AG04449 (cell line): ENCODE measurements at places on chromosomes 12 and 14.

DNA sequence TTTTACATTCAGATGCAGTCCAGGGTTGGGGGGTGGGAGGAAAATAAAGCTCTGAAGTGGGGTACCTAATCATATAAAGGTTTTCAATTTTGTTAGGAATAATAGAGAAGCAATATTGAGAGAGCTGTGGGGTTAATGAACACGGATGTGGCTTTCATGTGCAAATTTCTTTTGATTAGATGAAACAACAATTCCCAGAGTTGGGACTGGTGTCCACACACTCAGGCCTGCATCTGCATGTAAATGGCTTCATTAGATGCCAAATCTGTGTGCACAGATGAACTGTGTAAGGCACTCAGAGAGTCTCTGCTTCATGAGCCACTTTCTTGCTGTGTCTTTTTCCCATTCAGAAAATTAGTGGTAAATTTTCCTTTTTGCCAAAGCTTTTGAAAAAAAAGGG lies 377.1 kb upstream of the NOVA1 start:
- DNase-seq: no peak

GRCh38 chr12:127548123-127548553 lies 718.8 kb upstream of the TMEM132C start:
- peak; percentile 44 for DNase-seq

DNA sequence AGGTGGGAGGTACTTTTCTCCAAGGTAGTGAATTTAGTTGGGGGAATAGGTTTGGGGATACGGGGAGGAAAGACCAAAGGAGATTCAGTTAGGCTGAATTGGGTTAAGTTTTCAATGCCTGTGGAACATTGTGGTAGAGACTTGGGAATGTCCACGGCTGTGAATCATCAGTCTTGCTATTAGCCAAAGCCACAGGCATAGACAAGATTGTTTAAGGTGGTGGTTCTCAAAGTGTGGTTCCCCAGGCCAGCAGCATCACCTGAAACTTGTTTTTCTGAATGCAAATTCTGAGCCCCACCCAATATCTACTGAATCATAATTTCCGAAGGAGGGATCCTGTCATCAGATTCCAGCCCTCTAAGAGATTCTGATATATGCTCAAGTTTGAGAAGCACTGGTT lies 316.2 kb downstream of the EGLN3 start:
- DNase-seq: no peak

DNA sequence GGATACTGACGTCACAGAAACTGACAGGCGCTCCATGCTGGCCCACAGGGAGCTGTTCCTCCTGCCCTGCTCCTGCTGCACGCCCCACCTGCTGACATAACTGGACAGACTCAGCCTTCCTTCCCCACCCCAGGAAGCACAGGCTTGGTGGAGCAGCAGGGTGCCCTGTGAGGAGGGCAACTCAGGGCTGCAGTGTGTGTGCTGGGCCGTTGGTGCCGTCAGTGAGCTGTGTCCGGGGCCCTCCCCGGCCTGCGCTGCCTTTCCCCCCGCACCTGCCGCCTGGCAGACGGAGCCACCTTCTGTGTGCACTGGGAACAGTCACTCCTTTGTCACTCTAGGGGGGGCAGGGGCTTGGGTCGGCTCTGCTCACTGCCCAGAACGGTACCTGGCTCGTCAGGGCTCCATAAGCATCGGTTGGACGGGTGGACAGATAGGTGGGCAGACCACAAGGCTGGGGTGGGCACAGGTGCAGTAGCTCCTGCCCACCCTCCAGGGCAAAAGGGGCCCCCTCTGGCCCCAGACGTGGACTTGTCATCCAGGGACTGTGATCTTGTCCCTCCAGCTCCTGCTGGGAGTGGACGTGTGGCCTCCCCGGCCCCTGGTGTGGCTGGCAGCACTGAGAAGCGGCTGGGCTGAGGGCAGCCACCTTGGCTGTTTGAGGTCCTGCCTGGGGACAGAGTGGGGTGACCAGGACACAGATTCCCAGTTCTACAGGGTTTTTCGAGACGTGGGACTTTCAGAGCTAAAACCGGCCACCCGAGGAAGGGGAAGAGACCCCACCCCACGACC lies 32.8 kb downstream of the FBRSL1 start:
- no peak for DNase-seq

DNA sequence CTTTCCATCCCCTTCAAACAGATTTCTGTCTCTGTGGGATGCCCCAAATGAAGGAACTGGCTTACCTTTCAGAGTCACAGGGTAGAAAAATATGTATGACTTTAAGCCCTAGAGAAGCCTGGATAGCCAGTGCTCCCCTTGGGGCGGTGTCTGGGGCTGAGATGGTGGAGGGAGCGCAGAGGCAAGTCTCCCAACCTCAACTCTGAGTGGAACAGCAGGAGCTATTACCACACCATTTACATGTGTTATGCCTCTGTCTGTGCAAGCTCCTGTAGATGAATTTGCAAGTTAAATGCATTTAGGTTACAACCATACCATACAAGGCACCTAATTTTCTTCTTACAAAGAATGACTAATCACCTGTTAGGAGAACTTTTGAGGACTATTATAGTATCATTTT lies 50.4 kb upstream of the CLMN start:
- no peak for DNase-seq

GRCh38 chr14:76647697-76648298 lies 113.5 kb upstream of the VASH1 start:
- DNase-seq: no peak

DNA sequence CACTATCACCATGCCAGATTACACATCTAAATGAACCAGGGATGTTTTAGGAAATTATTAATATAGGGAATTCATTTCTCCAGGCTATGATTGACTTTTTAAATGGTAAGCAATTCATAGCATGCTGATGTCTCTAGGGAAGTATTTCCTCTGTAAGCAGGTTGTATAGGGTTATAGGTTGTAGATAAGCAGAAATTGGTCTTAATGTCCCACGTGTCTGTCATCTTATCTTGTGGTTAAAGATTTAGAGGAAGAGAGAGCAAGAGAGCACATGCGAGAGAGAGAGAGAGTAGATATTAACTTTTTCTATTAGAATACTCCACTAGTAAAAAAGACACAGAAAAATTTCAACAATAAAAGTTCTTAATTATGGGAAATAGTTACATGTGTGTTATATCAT lies 32.6 kb downstream of the TRHDE start:
- DNase-seq: no peak

DNA sequence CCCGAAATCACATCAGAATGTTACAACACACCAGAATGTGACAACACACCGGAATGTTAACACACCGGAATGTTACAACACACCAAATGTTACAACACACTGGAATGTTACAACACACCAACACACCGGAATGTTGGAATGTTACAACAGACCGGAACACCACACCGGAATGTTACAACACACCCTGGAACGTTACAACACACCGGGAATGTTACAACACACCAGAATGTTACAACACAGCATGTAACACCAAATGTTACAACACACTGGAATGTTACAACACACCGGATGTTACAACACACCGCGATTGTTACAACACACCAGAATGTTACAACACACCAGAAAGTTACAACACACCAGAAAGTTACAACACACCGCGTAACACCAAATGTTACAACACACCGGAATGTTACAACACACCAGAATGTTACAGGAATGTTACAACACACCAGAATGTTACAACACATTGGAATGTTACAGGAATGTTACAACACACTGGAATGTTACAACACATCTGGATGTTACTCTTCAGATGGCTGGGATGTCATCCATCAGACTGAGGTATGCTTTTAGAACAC lies 21.1 kb downstream of the CHFR start:
- DNase-seq: peak; percentile 28

GRCh38 chr12:106247674-106248311 lies at the start of gene CKAP4:
Gene CKAP4, minus strand, starts transcription at chr12:106248020. Its CDS starts 169 bp downstream, at chr12:106247851.
- DNase-seq: no peak

GRCh38 chr12:116144384-116144783 lies 133.1 kb downstream of the MED13L start:
- DNase-seq: no peak

- no peak for DNase-seq
Measured at GRCh38 chr12:8917751-8918150, 3.4 kb downstream of the PHC1 start.

GRCh38 chr12:80226576-80226975 lies 127.2 kb downstream of the OTOGL start:
- no peak for DNase-seq

DNA sequence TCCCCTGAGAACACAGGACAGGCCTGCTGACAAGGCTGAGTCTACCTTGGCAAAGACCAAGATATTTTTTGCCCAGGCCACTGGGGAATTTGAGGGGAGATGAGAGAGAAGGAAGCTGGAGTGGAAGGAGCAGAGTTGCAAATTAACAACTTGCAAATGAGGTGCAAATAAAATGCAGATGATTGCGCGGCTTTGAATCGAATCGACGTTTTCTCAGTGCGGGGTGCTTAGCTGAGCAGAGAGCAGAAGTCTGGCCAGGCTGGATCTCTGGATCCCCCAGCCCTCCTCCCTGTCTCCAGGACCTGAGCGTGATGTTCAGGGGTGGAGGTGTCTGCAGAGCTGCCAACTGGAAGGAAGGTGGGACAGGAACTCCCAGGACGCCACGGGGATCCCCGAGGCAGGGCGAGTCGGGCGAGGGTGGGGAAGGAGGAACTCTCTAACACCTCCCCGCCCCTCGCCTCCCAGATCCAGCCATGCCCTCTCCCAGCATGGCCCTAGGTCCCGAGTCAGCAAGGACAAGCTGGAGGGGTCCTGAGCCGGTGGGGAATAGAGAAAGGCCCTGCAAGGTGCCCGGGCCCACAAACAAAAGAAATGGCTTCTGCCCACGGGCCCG lies 527 bp upstream of the CARMIL3 start:
- DNase-seq: no peak

DNA sequence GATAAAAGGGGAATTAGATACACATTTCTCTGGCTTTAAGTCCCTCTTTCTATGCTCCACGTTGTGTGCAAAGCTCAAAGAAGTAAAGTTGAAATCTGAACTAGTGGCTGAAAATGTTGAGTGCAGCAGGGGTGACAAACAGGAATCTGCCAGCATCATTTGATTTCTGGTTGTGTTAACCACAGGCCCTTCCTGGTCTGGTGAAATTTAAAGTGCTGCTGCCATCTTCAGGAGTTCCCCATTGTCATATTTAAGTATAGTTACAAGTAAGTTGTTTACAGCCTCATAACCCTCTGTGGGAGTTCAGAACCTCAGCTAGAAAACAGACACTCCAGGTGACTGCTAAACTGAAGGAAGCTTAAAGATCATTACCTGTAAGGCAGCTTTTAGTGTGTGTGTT lies 90.9 kb upstream of the CCDC196 start:
- DNase-seq: no peak

- DNase-seq: no peak
Measured at GRCh38 chr12:47318963-47319362, 239.2 kb upstream of the AMIGO2 start.

GRCh38 chr12:124413401-124413800 lies 118.5 kb downstream of the RFLNA start:
- DNase-seq: no peak

- no peak for DNase-seq
Measured at GRCh38 chr14:86999036-86999435, 993.9 kb downstream of the GALC start.

DNA sequence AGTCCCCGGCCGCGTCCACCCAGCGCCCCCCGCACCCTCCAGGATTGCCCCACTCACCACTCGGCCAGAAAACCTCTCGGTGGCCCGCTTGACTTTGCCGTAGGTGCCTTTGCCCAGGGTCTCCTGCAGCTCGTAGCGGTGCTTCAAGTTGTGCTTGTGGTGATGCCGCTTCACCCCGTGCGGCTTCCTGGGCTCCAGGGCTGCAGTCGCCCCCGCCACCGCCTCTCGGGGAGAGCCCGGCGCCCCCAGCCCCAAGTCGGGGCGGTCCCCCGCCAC lies 459 bp downstream of the NUAK1 start:
- DNase-seq: no peak
